Activated CD4-positive, alpha-beta T cell treated with anti-CD3 and anti-CD28 coated beads, Interleukin-2, amount 10 ng/mL, durations not matched to agents 7 days and 5 days (primary cell): ENCODE measurements at places on chromosomes 1 and 21. TPM values are rescaled to one million over a fixed set of nuclear protein-coding genes. Genes with fewer than 3 reads are reported as not detected.

AGBL4 gene
- total RNA-seq, result not detected

LMOD1 gene
- not detected for total RNA-seq

GRCh38 chr1:1759456-1760344 lies 18.6 kb downstream of the NADK start:
- no peak overlapping the region for H3K4me3 ChIP-seq
- no peaks in the 10 kb centered on the region for H3K4me1 ChIP-seq
- H3K27me3 ChIP-seq, result no peaks in the 10 kb centered on the region
- H3K36me3 ChIP-seq, result peaks cover 23% of the 10 kb centered on the region

NPPA gene
- total RNA-seq, result not detected

GRCh38 chr1:155081472-155082300 lies 3.0 kb downstream of the EFNA3 start:
- H3K27me3 ChIP-seq, result peaks cover 54% of the 10 kb centered on the region
- DNase-seq, result peak; percentile 35
- peak overlapping the region; percentile 6 for H3K27ac ChIP-seq
- H3K4me3 ChIP-seq, result peak overlapping the region; percentile 48

DNA sequence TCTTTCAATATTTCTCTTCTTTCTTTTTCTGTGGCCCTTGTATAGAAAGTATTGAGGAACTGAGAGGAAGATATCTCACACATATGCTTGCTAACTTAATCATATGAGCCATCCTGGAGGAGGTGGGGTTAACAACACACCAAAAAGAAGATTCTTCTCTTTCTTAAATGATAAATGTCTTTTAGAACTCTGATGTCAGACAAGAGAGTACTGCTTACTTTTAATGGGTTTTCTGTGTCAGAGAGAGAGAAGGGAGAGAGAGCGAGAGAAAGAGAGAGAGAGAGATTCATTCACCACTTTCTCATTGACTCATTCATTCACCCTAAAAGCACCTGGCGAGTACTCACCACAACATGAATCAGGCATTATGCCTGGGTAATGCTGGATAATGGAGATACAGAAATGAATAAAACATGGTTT lies 250.3 kb upstream of the SGIP1 start:
- H3K4me3 ChIP-seq, result peak overlapping the region; percentile 2
- H3K36me3 ChIP-seq, result peaks cover 10% of the 10 kb centered on the region
- peaks cover 81% of the 10 kb centered on the region for H3K4me1 ChIP-seq
- H3K27me3 ChIP-seq, result no peaks in the 10 kb centered on the region
- peak overlapping the region; percentile 76 for H3K27ac ChIP-seq
- DNase-seq, result peak; percentile 35

OLIG1 gene
- not detected for total RNA-seq

DNA sequence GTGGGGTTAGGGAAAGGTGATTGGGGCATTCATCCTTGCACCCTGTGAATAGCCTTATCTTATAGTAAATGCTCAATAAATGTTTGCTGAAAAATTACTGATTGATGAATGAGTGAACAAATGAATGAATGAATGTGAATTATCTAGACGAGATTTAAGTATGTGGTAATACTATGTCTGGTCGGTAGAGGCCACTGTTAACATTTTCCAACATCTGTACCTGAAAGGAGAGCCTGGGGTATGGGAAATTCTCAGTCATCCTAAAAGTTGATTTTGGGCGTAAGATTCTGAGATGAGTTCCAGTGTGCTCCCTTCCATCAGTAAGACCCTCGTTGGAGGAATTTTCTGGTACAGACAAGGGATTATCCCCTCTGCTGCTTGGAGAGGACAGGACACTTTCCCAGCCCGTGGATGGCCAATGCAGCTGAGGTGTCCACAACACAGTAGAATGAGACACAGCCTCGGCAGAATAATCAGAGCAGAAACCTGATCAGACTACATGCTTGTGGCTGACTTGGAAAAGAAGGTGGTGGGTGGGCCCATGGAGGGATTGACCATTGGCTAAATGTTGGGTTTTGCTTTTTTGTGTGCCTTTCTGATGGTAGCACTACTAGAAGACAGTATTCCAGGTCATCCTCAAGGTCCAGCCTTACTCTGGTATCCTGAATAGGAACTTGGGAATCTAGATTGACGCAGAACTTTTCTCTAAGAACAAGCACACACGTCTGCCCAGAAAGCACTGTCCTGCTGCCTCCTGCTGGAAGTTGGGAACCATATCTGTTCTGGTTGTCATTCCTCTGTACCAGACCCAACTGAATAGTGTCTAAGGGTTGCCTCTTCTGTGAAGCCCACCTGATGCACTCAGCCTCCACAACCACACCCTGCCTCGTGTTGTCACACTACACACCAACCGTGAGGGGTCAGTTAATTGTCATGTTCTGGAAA lies 262.0 kb downstream of the TNR start:
- H3K27me3 ChIP-seq, result peaks cover 22% of the 10 kb centered on the region
- H3K27ac ChIP-seq, result no peak overlapping the region
- no peak for DNase-seq
- no peak overlapping the region for H3K4me3 ChIP-seq
- H3K4me1 ChIP-seq, result no peaks in the 10 kb centered on the region

GRCh38 chr1:22297999-22298398 lies 153.7 kb upstream of the ZBTB40 start:
- DNase-seq, result no peak
- peaks cover 76% of the 10 kb centered on the region for H3K27me3 ChIP-seq
- peaks cover 8% of the 10 kb centered on the region for H3K4me1 ChIP-seq
- H3K4me3 ChIP-seq, result no peak overlapping the region
- no peaks in the 10 kb centered on the region for H3K36me3 ChIP-seq

GRCh38 chr21:35478161-35479064 lies 429.3 kb upstream of the RUNX1 start:
- DNase-seq, result no peak
- H3K27me3 ChIP-seq, result peaks cover 4% of the 10 kb centered on the region
- H3K4me3 ChIP-seq, result no peak overlapping the region

CA6 gene
- 0.31 TPM for total RNA-seq

ZNF670 gene
- 1.2 TPM for total RNA-seq

DNA sequence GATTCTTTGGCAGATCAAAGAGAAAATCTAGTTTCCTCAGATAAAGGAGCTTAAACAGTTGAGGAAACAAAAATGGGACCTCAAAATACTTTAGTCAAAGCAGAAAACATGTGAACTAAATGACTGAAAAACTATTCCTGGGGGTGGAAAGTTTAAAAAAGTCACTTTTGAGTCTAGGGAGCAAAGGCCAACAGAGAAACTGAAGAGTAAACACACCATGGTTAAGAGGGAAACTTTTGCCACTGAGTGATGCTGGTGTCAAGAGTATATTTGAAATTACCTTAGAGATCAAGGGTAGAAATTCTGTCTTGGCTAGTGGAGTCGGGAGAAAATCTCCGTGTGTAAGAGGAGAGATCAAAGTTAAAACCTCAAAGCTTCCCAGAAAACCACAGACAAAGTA lies 501.2 kb upstream of the ADGRL4 start:
- H3K27me3 ChIP-seq, result no peaks in the 10 kb centered on the region
- no peak overlapping the region for H3K27ac ChIP-seq
- H3K4me1 ChIP-seq, result no peaks in the 10 kb centered on the region
- no peak overlapping the region for H3K4me3 ChIP-seq
- no peaks in the 10 kb centered on the region for H3K36me3 ChIP-seq

- peaks cover 2% of the 10 kb centered on the region for H3K4me1 ChIP-seq
- no peak overlapping the region for H3K27ac ChIP-seq
- peaks cover 18% of the 10 kb centered on the region for H3K27me3 ChIP-seq
Measured at GRCh38 chr21:45588086-45588825, 46.0 kb upstream of the SLC19A1 start.

GRCh38 chr1:22051607-22052114 lies 848 bp upstream of the CDC42 start:
- H3K4me1 ChIP-seq, result peaks cover 58% of the 10 kb centered on the region
- H3K27ac ChIP-seq, result peak overlapping the region; percentile 97
- H3K27me3 ChIP-seq, result no peaks in the 10 kb centered on the region
- peak overlapping the region; percentile 90 for H3K4me3 ChIP-seq
- DNase-seq, result no peak

DNA sequence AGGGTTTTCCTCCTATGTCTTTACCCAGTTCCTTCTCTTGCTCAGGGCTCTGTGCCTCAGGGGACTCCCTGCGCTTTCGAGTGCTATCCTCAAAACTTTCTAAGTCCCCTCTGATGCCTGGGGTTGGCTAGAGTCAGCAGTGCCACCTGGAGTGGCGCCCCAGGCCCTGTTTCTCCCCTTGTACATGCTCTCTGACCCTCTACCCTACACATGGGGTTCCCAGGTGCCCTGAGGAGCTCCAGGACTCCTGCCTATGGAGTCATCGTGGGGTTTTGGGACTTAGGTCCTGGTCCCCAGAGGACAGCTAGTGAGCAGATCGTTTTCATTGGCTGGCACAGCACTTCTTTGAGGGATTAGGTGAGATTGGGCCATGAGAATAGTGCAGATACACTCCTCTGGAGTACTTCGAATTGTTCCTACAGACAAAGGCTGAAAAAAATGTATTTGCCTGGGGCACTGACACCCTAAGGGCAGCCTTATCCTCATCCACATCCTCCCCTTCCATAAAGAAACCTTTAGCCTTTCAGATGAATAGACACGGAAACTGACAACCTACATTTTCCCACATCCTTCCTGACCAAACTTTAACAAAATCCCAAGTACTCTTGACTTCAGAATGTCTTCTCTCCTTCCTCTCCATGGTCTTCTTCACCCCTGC lies 41.5 kb downstream of the LGR6 start:
- peaks cover 10% of the 10 kb centered on the region for H3K27me3 ChIP-seq
- no peak overlapping the region for H3K27ac ChIP-seq
- no peak overlapping the region for H3K4me3 ChIP-seq
- no peak for DNase-seq
- H3K4me1 ChIP-seq, result peaks cover 6% of the 10 kb centered on the region

GRCh38 chr1:31159323-31159722 lies 80.4 kb downstream of the NKAIN1 start:
- no peak for DNase-seq
- peaks cover 21% of the 10 kb centered on the region for H3K4me1 ChIP-seq
- peaks cover 2% of the 10 kb centered on the region for H3K27me3 ChIP-seq
- H3K36me3 ChIP-seq, result no peaks in the 10 kb centered on the region

- no peak for DNase-seq
- H3K27me3 ChIP-seq, result no peaks in the 10 kb centered on the region
- no peak overlapping the region for H3K4me3 ChIP-seq
- no peaks in the 10 kb centered on the region for H3K36me3 ChIP-seq
- no peak overlapping the region for H3K27ac ChIP-seq
Measured at GRCh38 chr21:32544697-32545096, 40.6 kb downstream of the TCP10L start.

GRCh38 chr1:19710825-19711611 lies 46.3 kb downstream of the HTR6 start:
- peaks cover 6% of the 10 kb centered on the region for H3K36me3 ChIP-seq
- DNase-seq, result no peak
- H3K4me3 ChIP-seq, result no peak overlapping the region
- H3K27me3 ChIP-seq, result no peaks in the 10 kb centered on the region
- H3K4me1 ChIP-seq, result peaks cover 29% of the 10 kb centered on the region

DNA sequence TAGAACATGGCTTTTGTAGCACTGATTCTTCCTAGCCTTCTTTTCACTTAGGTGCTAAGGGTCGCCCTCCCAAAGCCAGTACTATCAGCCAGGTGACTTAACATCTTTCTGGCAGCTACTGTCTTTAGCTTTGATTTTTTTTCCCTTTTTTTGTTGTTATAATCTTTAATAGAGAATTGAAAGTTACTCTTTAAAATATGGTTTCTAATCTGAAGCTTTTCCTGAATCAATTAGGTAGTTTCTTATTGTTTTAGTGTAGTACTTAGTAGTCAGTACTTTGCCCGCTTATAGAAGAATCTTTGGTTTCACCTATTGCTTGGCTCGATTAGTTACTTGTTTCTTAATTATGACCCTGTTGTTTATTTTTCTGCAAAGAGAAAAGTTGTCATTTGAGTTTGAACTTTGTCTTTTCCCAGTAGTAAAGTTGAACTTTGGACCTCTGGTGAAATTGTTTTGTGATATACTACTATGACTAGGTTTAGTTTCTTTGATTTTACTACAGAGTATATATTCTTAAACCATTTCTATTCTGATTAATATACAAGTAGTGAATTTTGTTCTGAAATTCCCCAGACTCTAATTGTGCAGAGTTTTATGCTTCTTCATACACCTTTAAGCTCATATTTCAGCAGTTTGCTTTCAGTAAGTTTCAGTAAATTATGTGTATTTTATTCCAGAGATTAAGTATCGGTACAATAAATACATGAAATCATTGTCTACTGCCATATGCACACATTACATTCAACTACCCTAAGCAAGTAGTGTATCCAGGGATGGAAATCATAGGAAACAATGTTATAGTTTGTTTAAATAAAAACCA lies 3.9 kb downstream of the MAGI3 start:
- peaks cover 25% of the 10 kb centered on the region for H3K27me3 ChIP-seq
- peaks cover 24% of the 10 kb centered on the region for H3K4me1 ChIP-seq
- no peaks in the 10 kb centered on the region for H3K36me3 ChIP-seq
- H3K27ac ChIP-seq, result no peak overlapping the region
- DNase-seq, result no peak
- no peak overlapping the region for H3K4me3 ChIP-seq

DNA sequence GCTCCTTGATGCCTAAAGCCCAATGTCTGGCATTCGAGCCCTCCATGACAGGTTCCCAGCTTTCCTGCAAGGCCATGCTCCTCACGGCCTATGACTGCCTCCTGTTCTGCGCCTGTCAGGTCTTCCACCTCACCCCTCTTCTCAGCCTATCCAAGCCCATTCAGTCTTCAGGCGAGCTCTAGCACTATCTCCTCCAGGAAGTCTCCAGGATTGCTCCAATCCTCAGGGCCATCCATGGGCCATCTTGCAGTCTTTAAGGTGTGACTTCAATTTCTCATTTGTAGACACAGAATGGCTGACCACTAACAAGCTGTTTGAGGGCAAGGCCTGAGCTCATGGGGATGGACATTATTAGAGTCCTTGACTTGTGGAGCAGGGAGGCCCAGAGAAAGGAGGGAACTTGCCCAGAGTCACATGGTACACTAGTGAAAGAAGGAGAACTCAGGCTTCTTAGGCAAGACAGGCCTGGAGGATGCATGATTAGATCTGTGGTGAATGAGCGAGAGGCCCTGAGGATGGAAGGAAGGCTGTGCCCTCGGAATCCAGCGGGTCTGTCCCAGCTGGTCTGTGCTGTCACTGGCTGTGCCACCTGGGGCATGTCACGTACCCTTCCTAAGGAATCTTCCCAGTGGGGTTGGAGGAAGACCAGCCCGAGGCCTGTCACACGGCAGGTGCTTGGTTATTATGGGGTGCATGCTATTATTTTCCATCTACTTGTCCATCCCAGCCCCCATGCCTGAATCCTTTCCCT lies 1.2 kb upstream of the ACOT11 start:
- no peak overlapping the region for H3K27ac ChIP-seq
- H3K4me1 ChIP-seq, result peaks cover 11% of the 10 kb centered on the region
- DNase-seq, result no peak
- no peaks in the 10 kb centered on the region for H3K27me3 ChIP-seq

ZBTB8OS gene
- 51.0 TPM for total RNA-seq
